ENCODE measurements at places on chromosomes 4 and X. TPM values are rescaled to one million over a fixed set of nuclear protein-coding genes. Genes with fewer than 3 reads are reported as not detected.

- DNase-seq: no peak
Observed at GRCh38 chr4:2823301-2823670, 20.4 kb upstream of the ADD1 start.

DNA sequence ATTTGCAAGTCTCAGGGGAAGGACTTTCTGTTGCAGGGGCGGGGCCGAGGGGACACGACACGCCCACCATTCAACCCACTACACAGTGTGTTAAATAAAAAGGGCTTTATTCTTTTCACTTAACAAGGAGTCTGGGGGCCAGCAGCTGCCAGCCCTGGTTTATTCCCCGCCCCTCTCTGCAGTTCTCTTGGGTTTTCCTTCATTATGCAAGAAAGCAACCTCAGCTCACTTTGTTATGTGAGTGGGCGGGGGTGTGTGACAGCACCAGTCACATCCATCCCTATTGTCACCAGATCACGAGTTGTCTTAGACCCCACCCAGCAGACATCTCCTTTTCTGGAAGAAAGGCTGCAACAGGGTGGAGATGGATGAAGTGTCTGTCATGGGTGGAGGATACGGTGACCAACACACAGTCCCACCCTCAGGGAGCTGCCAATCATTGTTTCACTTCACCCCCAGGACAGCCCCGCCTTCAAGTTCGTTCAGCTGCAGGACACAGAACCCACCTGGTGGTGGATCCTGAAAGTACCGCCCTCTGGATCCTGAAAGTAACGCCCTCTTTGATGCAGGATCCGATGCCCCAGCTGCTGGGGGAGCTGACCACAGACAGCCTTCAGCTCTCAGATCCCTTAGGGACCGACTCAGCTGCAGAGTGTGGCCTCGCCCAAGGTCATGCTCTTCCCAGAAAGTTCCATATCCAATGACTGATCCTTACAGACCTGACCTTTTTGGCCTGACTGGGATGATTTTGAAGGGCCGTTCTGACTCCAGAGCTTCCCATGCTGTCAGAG is 79.6 kb downstream of the SMIM20 start:
- DNase-seq: no peak

The AADAT gene
- total RNA-seq: 1.4 TPM

DNA sequence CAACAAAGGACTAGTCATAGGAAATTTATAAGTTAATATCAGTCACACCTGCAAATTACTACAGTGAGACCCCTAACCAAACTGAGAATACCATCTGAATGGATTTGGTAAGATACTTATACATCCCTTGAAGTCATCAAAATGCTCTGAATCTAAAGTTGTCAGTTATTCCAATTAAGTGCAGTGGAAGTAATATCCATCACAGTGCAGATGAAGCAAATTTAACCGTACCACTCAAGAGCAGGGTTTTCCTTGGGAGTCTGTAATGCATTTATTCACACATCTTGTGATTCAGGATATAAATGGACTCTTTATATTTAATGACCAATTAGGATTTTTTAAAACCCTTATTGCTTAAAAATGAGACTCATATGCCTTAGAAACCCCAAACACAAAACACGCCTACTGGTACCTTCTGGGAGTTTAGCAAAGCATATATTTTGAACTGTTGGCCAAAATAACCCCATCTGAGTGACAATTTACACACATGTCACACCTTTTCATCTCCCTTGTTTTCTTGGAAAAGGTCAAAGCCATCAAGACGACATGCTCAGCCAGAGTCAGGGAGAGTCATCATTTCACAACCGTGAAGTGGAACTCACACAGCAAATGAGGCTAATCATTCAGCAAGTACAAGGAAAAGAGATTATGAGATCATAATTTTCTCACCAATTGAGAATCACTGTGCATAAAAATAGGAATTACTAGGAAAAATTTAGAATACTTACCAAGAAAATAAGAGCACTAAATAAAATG is 303.7 kb downstream of the HNRNPD start:
- DNase-seq: no peak

- DNase-seq: no peak
Observed at GRCh38 chr4:148064451-148064850, 332.6 kb downstream of the ARHGAP10 start.

GRCh38 chrX:9369802-9370291 is 95.0 kb upstream of the TBL1X start:
- DNase-seq: no peak

DNA sequence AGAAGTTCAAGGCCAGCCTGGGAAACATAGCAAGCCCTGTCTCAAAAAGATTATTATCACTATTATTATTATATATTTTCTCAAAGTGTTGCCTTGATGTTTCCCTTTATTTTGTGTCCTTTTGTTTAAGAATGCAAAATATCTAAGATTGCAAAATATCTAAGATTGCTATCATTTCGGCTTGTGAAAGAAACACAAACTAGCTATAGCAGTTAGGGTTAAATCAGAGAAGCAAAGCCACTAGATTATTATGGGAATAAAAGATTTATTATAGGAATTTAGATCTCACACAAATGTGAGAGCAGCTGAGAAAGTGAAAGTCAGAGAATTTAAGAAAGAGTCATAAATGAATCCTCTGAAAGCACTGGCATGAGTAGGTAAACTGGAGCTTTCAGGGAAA is 18.0 kb upstream of the TMEM184C start:
- no peak for DNase-seq

The AMBN gene
- not detected for total RNA-seq

- DNase-seq: peak; percentile 87
Observed at GRCh38 chr4:185559915-185560281, 24.6 kb upstream of the PDLIM3 start.

The MAB21L2 gene
- total RNA-seq: not detected

The GPR78 gene
- not detected for total RNA-seq

GRCh38 chr4:127643791-127644190 is 11.0 kb downstream of the INTU start:
- no peak for DNase-seq

DNA sequence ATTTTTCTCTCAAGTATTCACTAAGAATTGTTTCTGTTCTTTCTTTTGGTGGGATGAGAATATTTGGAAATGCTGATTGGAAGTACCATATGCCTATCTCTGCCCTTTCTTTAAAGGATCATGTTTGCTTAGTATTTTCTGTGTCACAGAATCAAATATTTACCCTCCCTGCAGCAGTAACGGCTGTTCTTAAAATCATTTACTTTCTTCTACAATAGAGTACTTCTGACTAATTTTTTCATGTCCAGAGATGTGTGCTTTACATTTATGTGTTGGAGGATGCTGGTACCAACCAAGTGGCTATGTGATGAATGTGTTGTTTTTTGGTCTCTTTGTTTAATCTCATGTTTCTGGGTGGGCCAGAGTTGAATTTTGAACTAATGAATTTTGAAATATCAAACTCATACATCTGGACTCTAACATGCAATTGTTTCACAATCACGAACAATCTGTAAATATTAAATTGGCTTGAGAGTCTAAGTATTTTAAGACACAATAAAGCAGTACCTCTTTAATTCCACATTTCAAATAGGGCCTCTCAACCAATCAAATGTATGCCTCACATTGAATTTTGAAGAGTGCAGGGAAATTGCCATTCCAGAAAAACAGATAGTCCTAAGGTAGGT is 59.4 kb upstream of the ARSJ start:
- DNase-seq: peak; percentile 13

DNA sequence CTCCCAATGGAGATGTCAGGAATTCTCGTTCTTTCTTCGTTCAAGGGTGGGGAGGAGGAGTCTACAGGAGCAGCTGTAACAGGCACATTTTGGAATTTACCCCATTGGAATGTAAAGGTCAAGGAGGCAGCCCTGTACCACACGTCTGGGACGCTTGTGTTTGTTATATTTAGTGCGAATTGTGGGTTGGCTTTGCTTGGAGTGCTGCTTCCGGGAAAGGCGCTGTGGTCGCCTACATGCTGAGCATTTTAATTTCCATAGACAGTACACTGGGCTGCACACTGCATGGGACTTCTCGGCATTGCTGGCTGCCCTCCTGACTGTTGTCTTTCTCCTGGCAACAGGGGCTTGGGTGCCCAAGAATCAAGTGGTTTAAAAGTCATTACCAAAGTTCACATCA is 12.8 kb downstream of the GYG2 start:
- DNase-seq: no peak

- no peak for DNase-seq
Observed at GRCh38 chrX:48467281-48467761, 2.7 kb downstream of the SLC38A5 start.

DNA sequence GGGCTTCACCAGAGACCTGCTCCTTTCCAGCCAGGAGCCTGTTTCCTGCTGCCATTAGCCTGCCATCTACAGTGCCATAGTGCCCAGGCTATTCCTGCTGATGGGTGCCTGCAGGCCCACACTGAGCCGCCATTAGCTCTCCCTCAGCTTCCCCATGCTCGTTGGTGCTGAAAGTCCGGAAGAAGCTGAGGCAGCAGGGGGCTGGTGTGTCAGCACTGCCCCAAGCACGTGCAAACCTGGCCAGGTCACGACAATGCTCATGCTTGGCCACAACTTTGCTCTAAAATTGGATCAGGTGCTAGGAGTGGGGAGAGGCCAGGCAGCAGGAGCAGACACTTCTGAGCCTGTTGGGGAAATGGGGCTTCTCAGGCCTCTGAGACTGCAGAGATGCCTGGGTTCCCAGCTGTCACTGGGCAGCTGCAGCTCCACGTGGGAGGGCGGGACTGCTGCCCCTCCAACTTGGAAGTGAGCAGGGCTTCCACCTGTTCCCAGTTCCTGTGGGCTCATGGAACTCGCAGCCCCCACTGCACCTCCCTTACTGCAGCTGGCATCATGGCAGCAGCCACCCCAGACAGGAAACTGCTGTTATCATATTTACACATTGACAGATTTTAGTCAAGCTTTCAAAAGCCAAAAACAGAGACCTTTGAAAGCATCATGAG is 913.9 kb downstream of the FSTL5 start:
- no peak for DNase-seq

DNA sequence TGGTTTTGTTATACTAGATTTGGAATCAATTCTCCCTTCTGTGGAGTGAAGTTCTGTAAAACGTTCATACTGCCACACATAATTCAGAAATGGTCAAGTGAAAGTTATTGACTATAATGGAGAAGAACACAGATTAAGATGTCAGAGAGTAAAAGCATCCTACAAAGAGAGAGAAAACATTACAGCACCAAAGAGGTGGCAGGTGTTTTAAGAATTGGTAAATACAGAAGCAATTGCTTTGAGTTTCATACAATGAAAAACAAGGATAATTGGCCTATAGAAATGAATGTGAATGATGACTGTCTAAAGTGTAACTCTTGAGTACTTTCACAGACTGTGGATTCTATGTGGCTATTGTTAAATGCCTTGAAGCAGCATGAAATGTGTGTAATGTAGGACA is 435.6 kb upstream of the SMIM31 start:
- DNase-seq: no peak

GRCh38 chr4:184563621-184564020 is 85.6 kb downstream of the CASP3 start:
- DNase-seq: no peak

DNA sequence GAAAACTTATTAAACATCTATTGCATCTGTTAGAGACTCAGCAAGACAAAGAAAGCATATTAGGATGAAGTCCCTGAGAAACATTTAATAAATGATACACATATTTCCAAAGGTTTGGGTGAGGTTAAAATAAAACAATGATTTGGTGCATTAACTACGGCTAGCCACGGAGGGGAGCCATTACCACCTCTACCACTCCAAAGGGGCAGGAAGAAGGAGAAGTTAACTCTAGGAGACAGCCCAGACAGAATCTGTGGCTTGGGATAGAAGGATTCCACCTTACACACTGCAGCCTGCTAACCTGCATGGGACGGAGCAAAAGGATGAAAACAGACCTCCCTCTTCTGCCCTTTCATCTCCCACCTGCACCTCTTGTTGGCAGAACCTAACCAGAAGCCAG is 189.1 kb upstream of the C1QTNF7 start:
- DNase-seq: peak; percentile 63

- no peak for DNase-seq
Observed at GRCh38 chr4:13912966-13913365, 285.4 kb upstream of the BOD1L1 start.

DNA sequence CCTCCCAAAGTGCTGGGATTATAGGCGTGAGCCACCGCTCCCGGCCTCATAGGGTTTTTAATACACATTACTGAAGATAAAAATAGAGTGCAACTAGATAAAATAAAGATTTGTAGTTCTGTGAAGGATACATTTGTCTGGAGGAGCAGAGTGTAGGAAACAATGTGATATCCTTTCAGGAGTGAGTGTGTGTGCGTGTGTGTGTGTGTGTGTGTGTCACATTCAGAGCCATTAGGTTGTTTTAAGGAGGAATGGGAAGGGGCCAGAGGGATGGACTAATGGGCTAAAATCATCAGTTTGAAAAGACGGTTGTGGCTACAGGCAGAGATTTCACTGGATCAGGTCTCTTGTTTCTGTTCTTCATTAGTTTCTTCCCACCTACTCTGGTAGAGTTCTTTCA is 40.0 kb downstream of the RBPJ start:
- no peak for DNase-seq

DNA sequence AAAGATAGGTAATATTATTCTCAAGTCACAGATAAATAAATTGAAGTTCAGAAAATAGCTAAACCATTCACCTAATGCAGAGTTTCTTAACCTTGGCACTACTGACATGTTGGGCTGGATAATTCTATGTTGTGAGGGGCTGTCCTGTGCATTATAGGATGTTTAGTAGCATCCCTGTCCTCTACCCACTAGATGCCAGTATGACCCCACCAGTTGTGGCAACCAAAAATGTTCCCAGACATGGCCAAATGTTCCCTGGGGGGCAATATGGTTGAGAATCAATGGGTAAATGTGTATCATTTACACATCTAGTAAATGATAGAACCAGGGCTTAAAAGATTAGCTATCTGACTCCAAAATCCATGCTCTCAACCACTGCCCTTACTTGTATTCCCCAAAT is 140.9 kb downstream of the COL4A6 start:
- DNase-seq: no peak

GRCh38 chr4:7973545-7973981 is 33.9 kb upstream of the AFAP1 start:
- DNase-seq: no peak

- no peak for DNase-seq
Observed at GRCh38 chr4:79043138-79043537, 103.9 kb upstream of the PAQR3 start.

DNA sequence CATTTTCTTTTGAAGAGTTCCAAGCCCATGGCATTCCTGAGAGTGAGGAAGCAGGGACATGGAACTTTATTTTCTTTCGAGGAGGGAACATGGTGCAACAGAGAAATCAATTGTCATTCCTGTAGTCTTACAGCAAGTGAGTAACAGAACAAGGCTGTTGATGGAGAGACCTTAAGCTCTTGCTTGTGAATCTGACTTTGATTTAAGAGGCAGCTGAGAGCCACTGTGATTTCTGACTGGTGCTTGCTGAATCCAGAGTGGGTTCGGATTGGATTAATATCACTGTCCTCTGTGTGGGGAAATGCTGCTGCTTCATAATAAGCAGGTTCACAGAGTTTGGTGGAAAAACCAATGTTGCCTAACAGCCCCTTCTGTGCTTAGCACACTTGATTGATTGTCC is 4.7 kb upstream of the ATP1B4 start:
- DNase-seq: no peak

- DNase-seq: peak; percentile 70
Observed at GRCh38 chr4:73593631-73594241, 26.5 kb downstream of the RASSF6 start.

DNA sequence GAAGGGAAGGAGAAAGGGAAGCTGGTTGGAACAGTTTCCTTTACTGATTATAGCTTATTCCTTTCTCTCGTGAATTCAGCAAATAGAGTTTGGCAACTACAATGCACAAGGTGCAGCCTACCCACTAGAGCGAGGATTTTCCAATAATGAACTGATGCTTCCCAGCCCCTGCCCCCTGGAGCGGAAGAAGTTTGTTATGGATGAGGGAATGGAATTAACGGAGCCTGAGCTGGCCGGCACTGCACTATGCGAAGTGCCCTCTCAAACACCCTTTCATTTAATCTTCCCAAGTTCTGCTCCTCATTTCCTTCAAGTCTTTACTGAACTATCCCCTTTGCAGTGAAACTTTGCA is 42.5 kb upstream of the CBR4 start:
- no peak for DNase-seq
